ENCODE measurements at places on chromosomes 6 and 20.

DNA sequence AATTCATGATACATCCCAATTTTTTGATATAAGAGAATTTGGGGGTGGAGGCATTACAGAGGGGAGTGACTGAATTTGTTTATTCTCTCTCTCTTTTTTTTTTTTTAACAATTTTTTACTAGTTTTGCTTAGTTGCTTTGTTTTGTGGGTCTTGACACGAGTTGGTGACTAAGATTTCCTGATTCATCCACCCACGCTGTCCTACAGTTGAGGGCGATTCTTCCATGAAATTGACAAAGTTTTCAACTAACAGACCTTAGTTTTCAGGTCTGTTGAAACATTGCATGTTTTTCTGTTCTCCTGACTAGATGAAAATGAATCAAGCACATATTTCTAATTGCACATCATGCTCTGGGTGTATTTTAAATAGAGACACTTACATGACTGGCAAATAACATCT, 613.8 kb downstream of the TFAP2B start:
- DNase-seq: no peak

GRCh38 chr6:68756454-68757375, 121.6 kb downstream of the ADGRB3 start:
- DNase-seq: no peak

- DNase-seq: no peak
These were observed 28.3 kb downstream of the ZNF292 start for GRCh38 chr6:87183687-87184086.

GRCh38 chr6:167655174-167655821, 171.4 kb upstream of the AFDN start:
- no peak for DNase-seq

DNA sequence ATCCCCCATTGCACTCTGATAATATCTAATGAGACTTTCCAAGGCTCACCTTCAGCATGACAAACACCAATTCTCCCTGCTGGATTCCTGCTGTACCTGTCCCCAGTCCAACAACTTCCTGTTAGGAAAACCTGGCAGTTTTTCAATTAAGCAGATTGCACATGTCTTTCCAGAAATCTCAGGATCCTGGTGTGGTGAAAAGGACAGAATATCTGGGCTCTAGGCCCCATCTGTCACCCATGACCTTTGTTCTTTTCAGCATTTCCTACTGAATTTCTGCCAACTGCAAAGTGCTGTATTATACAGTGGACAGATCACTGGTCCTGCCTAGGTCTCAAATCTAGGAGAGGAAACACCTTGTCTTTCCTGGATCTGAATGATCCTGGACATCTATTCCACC, 27.7 kb upstream of the DTNBP1 start:
- no peak for DNase-seq

GRCh38 chr20:20710443-20711315, 1.8 kb downstream of the RALGAPA2 start:
- DNase-seq: peak; percentile 22

DNA sequence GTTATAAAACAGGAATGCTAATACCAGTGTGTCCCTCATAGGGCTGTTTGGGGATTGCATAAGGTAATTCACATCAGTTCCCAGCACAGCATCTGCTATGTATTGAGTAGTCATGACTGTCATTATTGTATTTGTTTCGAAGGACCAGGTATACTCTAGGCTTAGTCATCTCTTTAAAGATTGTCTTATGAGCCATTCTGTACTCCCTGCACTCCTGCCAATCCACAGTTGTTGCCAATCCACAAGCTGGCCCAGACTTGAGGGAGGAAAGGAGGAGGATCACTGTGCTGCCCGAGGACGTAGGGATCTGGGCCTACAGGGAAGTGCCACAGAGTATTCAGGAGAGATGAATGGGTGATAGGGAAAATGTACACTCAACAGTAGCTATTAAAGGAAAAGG, 113.0 kb upstream of the TIAM2 start:
- no peak for DNase-seq

GRCh38 chr6:121759370-121759769, 323.9 kb downstream of the GJA1 start:
- DNase-seq: no peak

GRCh38 chr6:20640181-20640580, 105.9 kb downstream of the CDKAL1 start:
- DNase-seq: no peak

DNA sequence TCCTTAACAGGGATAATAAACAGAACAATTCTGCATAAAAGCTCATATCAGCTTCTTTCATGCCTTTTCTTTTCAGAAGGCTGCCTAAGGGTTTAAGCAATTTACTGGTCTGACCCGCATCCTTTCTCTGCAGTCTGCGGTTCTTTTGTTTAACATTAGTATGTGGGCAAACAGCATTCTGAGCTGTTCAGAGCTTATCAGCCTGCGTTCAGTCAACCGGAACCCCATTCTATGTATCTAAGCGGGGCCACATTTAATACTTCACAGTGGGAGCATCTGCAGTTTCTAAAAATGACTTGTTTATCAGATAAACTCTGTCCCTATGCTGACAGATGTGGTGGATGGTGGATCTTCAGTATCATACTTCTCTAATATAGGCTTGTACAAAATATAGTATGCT, 758.9 kb upstream of the MMS22L start:
- no peak for DNase-seq

- DNase-seq: no peak
These were observed 68.0 kb upstream of the NXT1 start for GRCh38 chr20:23282546-23282945.

- DNase-seq: no peak
These were observed 13.5 kb upstream of the MOXD1 start for GRCh38 chr6:132414761-132415160.

- DNase-seq: no peak
These were observed 76.8 kb downstream of the COL12A1 start for GRCh38 chr6:75128878-75129570.

DNA sequence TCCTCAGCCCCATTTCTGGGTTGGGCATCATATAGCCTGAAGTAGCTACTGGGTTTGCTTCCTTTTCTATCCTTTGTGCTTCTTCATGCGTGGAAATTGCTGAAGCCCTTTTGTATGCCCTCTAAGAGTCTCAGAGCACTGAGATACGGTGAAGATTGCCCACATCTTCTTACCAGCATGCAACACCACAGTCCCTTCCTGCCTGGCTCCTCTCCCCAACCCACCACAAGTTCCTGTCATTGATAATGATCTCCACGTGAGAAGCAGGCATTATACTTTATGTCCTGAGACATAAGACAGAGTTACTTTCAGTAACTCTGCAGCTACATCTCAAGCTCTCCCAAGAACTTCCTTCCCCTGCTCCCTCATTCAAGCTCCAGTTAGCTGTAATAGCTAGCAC, 15.8 kb upstream of the PLCB4 start:
- no peak for DNase-seq

DNA sequence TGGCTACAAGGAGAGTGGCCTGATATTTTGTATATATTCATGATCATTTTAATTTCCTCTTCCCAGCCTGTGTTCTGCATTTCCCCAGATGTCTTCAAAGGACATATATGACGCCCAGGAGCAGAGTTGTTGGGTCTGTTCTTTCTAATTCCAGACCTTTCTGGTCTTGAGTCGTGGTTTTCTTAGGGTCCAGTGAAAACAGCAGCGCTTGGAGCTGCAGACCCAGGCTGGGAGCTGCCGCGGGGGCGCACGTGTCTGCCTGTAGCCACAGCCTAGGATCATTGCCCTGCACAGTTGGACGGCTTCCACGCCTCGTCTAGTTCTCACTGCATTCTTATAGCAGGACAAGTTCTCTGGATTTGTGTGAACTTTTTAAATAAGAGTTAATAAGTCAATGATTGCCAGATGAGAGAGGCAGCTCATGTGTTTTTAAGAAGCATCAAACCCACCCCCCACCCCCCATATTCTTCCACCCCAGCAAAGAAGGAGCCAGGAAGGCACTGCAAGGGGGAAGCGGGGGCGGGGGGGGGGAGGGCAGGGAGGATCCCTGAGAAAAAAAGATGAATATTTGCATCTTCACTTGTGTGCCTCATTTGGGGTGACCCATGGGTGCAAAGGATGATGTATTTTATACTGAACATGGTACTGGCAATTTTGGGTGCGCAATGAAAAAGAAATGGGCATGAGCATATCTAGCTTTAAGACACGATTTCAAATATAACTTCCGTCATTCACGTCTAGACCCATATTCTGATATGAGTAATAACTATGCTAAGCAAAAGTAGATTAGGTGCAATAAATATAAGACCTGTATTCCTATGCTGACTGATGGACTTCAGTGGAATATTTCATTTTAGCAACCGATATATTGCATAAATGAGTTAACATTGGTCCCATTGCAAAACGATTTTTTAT, 160.0 kb downstream of the TBXT start:
- no peak for DNase-seq

DNA sequence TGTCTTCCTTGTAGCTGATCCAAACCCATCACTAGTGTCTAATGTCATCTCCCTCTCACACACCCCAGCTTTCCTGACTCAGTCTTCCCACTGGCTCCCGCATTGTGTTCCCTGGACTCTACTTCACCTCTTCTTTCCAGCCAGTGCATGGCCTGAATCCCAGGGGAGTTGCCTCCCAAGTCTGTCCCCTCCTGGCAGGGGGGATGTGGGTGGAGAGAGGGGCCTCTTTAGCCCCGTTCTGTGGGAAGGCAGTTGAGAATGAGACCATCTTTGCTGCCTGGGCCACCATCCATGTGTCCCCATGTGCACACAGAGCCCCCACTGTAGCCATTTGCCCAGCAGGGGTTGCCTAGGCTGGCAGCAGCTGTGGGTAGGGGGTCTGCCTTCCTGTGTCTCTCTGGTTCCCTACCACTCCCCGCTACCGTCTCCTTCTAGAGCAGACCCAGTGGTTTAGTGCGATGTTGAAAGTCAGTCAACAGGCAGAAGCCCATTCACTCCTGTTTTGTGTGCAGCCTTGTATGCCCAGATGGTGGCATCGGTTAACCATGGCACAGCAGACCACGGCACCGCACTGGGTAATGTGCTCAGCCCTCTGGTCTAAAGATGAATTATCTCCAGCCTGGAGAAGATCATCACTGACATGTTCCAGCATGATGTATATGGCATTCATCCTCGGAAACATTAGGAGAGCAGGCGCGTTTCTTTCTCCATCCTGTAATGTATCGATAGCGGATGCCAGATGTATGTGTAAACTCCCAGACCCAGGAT, 178.8 kb upstream of the SNX9 start:
- DNase-seq: no peak

DNA sequence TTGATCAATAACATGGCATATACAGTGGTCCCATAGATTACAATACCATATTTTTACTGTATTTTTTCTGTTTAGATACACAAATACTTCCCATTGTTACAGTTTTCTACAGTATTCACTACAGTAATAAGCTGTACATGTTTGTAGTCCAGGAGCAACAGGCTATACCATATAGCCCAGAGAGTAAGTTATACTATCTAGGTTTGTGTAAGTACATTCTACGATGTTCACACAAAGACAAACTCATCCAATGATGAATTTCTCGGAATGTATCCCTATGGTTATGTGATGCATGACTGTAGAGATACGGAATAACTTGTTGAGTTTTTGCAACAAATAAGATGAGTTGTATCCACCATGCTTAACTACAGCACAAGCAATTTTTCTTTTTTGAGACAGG, 3.6 kb upstream of the MYO6 start:
- no peak for DNase-seq

- peak; percentile 22 for DNase-seq
These were observed 798 bp downstream of the DSP start for GRCh38 chr6:7542065-7542873.

DNA sequence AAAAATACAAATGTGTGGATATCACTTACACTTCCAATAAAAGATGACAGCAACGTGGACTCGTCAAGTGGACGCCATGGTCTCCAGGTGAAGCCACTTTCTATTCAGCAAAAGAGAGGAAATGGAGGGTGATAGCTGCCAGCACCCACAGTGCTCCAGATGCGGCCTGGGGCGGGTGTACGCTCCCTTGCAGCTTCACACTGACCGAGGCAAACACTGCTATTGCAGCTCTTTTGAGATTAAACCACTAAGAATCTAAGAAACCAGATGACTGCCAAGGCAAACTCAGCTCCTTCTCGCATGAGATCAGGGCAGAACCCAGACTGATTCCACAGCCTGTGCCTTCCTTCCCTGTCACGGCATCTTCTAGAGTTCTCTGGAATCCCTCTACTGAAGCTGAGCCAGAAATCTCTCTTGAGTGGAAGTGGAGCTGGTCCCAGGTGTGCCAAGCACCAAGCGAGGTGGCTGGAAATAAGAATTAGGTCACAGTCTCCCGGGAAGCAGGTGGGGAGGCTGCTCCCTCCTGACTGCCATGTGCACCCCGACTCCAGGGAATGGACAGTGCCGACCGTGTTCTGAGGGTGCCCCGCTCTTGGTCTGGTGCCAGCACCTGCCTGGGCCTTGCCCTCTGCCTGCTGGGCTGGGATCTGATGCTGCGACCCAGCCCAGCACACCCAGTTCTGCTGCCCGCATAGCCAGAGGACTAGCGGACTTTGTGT, 90.1 kb upstream of the AFDN start:
- no peak for DNase-seq

All from NAMALWA (cell line).